ENCODE measurements at places on chromosomes 16 and 17.

DNA sequence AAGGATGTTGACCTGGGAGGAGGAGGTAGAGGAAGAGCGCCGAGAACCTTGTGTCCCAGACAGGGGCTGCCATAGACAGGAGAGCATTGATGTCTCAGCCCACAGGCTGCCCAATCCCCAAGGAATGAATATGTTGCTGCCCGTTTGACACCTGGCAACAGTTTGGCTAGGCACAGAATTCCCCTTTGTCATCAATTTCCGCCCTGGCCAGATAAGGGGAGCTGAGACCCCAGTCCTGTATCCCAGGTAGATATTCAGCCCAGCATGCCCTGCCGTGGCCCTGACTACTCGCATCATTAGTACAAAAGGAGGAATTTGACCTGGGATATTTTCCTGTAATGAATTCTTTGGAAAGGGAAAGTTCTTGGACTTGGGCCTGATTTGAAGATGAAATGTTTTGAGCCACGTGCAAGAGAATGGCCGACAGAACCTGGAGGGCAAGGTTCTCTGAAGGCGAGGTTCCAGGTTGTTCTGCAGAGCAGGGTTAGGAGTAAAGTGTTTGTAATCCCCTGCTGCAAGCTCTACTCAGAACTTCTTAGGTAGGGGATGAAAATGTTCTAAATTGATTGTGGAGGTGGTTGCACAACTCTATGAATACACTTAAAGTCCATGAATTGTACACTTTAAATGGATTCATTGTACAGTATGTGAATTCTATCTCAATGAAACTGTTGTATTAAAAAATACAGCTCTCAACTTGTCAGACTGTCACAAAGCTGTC is 108.8 kb downstream of the SOCS1 start:
- DNase-seq = no peak

GRCh38 chr16:6038941-6039645 is 941.5 kb upstream of the EEF2KMT start:
- no peak for DNase-seq

- no peak for DNase-seq
These were observed 1.5 kb upstream of the SPIRE2 start for GRCh38 chr16:89826531-89827382.

- DNase-seq = peak; percentile 90
These were observed 32.2 kb downstream of the TEX2 start for GRCh38 chr17:64230791-64231408.

- DNase-seq = no peak
These were observed 32.2 kb downstream of the RNF157 start for GRCh38 chr17:76208120-76208519.

GRCh38 chr17:61063528-61063927 is 336.1 kb upstream of the TBX2 start:
- no peak for DNase-seq

DNA sequence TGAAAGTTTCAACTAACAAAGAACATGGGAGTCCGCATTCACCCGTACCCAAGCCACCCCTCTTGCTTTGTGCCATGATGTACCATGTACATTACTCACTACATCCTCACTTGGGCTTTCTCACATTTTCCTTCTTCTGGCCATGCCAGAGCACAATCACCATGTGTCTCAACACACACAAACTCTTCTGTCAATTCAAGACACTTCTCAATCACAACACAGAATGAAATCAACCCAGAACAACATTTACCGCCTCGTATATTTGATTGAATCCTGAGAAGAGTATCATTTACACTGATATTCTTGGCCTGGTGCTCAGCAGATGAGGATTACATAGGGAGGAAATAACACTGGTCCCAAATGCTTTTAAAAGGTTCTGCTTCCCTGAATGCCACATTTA is 4.5 kb downstream of the ADAMTS18 start:
- no peak for DNase-seq

DNA sequence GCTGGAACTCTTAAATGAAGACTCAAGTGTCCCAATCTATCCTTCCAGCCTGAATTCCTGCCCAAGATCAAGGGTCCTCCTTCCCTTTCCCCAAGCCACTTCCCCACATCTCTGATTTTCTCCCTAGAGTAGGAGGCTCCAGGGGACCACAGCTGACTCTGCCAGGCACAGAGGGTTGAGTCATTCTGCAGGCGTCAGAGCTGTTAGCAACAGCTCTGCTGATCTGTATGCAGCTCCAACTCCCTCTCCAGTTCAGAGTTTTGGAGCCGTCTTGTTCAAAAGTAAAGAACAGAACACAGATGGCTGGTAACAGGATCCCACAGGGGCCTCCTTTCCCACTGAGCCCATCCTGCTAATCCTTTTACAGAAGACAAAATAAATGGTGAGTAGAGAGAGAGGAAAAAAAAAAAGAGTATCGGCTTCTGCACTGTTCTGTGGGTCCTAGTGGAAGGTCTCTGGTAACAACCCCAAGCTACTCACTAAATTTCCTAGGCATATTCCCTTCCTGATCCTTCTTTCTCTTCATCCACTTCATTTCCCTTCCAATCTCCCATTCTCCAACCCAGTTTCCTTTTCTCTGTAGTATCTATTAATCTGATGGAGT is 13.4 kb upstream of the TAOK1 start:
- DNase-seq = peak; percentile 63

DNA sequence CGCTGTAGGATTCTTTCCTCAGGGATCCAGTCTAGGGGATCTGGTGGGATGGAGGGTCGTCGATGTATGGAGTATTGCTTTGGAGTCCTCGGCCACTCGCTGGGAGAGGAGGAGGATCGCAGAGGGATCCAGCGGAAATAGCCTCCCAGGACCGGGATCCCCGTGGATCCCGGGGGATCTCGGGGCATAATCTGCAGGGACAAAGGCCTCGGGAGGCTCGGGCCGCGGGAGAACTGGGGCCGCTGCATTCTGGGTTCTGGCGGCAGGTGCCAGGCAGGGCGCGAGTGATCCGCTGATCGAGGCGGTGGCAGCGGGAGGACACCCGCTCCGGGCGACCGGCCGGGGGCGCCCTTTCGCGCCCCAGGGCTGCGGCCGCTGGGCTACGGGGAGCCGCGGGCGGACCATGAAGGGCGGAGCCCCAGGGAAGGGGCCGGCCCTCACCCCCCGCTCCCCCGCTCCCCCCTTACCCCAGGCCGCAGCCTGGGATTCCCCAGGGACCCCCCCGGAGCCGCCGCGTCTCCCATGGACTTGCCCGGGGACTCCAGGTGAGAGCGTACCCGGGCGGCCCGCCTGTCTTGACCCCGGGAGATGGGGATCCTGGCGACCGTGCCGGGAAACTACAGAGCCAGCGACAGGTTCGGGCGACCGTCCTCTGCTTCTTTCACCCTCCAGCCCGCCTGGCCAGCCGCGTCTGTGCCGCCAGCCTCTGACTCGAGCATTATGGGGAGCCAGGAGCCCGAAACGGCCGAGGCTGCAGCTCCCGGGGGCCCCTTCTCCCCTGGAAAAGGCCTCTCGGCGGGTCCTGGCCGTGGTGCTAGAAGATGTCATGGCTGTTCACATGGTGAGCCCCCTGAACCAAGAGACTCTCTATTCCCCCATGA is 604 bp downstream of the PRR14 start:
- peak; percentile 58 for DNase-seq

- no peak for DNase-seq
These were observed 313.7 kb downstream of the MAF start for GRCh38 chr16:79286646-79287423.

DNA sequence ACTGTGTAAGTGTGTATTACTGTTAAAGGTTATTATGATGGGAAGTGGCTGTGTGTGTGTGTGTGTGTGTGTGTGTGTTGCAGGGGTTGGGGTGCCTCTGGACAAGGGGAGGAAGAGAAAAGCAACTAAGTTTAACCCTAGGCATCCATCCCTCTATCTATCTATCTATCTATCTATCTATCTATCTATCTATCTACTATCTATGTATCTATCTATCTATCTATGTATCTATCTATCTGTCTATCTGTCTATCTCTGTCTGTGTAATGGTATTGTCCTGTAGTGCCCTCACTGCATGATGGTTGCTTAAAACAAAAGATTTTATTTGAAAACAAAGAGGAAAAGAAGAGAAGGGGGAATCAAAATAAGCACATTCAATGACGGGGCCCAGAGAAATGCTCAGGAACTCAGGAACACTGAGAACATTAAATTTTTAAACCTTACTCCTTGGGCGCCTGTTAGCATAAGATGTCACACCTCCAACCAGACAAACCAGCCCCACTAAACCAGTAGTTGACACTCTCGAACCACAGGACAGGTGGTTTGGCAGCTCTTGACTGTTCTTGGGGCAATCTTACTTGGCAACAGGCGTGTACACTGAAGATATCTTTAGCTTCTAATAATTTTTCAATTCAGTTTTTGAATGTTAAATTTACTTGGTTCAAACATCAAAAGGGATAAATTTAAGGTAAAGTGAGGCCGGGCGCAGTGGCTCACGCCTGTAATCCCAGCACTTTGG is 5.1 kb upstream of the RPL26 start:
- DNase-seq = no peak

DNA sequence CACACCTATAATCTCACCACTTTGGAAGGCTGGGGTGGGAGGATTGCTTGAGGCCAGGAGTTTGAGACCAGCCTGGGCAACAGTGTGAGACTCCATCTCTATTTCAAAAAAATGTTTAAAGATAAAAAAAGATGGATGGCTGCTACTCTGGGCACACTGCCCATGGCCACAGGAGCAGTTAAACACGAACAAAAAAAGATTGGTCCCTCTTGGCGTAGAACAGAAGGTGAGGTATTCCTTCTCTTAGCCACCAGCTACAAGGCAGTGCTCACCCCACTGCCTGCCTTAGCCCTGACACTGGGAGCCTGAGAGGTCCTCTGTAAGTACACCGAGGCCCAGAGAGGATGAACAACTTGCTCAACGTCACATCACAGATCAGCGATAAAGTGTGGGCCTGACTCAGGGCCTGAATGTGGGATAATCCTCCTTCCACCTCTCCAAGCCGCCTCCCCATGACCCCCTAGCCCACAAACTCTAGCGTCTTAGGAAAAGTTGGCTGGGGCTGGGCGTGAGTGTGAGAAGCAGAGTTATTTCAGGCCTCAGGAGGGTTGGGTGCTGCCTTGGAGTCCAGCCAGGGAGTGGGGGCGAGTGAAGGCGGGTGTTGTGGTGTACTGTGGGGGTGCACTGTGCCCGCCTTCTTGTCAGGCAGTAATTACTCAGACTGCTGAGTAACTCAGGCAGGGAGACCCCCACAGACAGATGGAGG is 2.3 kb upstream of the DPH1 start:
- DNase-seq = no peak

DNA sequence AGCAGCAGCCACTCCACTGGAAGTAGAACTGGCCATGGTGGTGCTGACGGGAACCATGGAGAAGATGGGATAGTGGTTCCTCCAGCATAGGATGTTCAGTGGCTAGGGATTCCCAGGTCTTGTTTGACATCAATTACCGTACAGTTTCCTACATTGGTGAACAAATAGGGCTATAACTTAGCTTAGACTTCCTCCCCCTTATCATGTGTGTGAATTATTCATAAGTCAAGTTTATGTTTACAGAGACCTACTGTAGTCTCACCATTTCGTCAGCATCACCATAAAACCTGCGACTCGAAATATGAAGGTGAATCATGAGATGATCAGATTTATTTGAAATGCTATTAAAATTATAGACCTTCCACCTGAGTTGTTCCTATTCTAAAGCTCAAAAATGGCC is 1.2 kb downstream of the KRTAP2-3 start:
- DNase-seq = no peak

DNA sequence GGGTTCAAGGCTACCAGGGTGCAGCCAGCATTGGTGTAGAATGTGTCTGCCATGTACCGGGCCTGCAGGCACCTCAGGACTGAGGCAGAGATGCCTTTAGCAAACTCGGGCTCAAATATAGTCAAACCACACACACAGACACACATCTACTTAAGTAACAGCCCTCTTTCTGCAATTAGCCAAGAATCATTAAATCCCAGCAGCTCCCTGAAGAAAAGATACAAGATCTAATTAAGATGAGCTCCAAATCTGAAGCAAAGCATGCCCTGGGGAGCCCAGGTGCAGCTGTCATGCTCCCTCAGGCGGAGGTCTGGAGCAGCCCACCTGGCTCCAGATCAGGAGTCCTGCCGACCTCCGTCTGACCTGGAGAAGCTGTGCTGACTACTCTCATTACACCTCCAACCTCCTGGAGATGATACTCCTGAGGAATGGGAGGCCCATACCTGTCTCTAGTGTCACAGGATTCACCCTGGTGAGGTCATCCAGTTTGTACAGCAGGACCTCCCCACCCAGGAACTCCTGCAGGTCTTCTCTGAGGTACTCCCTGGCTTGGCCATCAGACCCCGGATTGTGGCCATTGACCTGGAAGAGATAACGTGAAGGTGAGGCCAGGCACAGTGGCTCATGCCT is 6.9 kb downstream of the MYO19 start:
- no peak for DNase-seq

DNA sequence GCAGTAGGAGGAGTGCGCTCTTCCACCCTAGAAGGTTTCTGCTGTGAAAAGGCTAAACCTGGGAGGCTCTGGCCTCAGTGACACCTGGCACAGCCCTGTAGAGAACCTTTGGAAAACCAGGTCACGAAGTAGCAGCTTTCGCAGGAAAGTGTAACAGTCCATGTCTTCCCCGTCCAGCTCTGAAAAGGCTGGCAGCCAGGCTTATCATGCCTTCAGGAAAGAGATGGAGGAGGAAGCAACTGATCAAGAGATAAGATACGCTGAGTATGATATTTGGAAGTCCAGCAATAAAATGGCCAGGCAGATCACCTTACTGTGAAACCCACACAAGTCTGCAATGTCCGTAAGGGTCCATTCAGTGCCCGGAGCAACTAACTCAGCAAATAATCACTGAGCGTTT is 22.3 kb downstream of the TUBD1 start:
- DNase-seq = no peak

- DNase-seq = no peak
These were observed 7.6 kb downstream of the ATXN1L start for GRCh38 chr16:71853413-71853812.

DNA sequence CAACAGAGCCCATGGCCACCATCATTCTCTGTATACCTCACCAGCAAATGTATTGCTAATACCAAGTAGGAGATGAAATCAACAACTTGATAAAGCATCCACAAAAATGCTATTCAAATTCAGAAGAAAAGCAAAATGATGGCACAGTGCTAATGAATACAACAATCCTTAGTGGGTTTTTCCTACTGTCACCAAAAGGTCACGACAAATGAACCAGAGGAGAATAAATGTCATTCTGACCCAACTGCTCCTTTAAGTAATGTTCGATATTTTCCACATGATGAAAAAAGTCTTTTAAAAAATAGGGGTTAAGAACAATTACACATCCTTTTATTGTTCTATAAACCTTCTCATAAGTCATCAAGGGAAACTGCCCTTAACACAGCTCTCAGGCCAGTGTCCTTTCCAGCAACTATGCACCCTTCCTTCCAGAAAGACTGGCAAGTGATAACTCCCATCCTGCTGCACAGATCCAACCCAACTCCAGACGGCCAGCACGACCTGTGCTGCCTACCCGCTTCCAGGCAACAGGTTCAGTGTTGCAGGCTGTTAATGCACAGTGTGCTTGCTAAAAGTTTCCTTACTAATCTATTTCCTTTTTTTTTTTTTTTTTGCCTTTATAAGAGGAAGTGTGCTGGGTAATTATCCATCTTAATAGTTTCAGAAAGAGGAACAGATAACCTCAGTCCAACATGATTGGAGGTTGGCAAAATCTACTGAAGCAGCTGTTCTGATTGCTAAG is 15.4 kb downstream of the FBXO31 start:
- no peak for DNase-seq
